ENCODE measurements at places on chromosomes 13 and 19. TPM values are rescaled to one million over a fixed set of nuclear protein-coding genes. Genes with fewer than 3 reads are reported as not detected.

Gene TRPC4
- 7.4 TPM for total RNA-seq

Gene TSHZ3
- 20.0 TPM for total RNA-seq

- ATAC-seq: no peak
Measured at GRCh38 chr13:95588721-95589120, 36.2 kb downstream of the CLDN10 start.

- no peak for ATAC-seq
Measured at GRCh38 chr13:66859078-66859477, 371.1 kb downstream of the PCDH9 start.

GRCh38 chr19:18964121-18964520, 23.1 kb upstream of the HOMER3 start:
- ATAC-seq: no peak

DNA sequence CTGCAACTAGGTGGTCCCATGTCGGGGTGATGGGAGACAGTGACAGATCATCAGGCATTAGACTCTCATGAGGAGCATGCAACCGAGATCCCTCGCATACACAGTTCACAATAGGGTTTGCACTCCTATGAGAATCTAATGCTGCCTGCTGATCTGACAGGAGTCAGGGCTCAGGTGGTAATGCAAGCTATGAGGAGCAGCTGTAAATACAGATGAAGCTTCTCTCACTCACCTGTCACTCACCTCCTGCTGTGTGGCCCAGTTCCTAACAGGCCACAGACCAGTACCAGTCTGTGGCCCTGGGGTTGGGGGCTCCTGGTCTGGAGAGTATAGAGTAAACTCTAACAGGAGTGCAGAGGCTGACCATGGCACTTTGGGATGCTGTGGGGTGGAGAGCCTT, 209.2 kb downstream of the DLEU7 start:
- ATAC-seq: no peak

GRCh38 chr19:40923934-40924391, 41.9 kb upstream of the CYP2A7 start:
- ATAC-seq: no peak

GRCh38 chr13:73757481-73758233, 376.5 kb downstream of the KLF12 start:
- no peak for ATAC-seq

Data from motor neuron (in vitro differentiated cells).